ENCODE measurements at places on chromosomes 2 and 18. TPM values are rescaled to one million over a fixed set of nuclear protein-coding genes. Genes with fewer than 3 reads are reported as not detected.

DNA sequence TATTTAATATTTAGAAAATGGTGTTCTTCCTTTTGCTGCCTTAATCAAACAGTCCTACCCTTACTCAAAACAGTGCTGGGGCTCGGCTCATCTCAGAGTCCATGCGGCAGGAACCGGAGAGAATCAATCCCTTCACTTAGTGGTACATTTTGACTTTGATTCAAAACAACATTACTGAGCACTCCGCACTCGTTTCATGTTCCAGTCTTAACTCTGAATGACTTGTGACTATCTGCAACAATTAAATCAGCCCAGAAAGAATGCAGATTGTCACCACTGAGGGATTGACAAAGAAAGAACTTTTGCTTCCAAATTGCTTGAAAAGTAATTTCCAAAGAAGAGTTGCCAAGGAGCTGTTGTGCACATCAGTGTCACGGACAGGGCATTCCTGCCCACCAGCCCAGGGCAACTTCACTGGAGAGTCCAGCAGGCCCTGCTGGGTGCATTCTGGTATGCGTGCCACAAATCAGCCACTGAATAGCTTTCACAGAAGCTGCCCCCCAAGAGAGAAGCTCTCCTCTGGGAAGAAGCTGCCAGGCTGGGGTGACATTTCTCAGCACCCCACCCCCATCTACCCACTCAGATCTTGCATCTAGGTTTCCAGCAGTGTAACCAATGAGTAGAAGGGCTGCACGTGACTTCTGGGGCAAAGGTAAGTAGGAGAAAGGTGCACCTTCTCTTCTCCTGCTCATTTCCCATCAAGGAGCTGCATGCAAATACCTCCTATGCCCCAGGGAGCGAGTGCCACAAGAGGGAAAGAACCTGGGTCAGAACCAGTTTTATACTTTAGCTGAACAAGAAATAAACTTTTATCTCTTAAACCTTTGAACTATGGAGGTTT lies 84.6 kb upstream of the ATP8B1 start:
- no peak for DNase-seq

Gene CABLES1
- 6.1 TPM for total RNA-seq

DNA sequence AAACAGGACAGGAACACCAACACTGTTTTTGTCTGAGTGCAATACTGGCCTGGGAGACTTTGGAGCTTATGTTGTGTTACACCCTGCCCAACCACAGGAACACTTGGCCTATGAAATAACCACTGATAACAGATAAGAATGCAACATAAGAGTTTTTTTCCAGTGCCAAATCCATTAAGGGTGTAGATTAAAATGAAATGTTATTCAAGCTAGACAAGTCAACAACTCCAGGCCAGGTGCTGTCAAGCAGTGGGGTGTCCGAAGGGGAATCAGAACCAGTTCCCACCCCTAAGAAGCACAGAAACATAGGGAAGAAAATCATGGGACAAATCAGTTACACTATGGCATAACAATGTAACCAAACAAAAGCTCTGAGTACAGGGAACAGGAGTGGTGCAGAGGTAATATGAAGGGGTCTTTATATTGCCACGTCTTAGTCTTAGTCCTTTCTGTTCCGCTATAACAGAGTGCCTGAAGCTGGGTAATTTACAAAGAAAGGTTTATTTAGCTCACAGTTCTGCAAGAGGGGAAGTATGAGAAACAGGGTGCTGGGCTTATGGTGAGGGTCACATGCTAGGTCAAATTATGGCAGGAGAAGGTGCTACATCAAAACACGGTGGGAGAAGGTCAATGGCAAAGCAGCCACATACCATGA lies 3.8 kb downstream of the AFG3L2 start:
- no peak for DNase-seq

- DNase-seq = no peak
These were observed 30.8 kb upstream of the ACYP2 start for GRCh38 chr2:54084600-54084999.

- no peak for DNase-seq
These were observed 218.8 kb downstream of the SCG2 start for GRCh38 chr2:223383315-223383714.

Gene CTAGE1
- not detected for total RNA-seq

- no peak for DNase-seq
These were observed 500.1 kb downstream of the ARHGAP15 start for GRCh38 chr2:143629340-143629739.

Gene TMEFF2
- total RNA-seq = not detected

DNA sequence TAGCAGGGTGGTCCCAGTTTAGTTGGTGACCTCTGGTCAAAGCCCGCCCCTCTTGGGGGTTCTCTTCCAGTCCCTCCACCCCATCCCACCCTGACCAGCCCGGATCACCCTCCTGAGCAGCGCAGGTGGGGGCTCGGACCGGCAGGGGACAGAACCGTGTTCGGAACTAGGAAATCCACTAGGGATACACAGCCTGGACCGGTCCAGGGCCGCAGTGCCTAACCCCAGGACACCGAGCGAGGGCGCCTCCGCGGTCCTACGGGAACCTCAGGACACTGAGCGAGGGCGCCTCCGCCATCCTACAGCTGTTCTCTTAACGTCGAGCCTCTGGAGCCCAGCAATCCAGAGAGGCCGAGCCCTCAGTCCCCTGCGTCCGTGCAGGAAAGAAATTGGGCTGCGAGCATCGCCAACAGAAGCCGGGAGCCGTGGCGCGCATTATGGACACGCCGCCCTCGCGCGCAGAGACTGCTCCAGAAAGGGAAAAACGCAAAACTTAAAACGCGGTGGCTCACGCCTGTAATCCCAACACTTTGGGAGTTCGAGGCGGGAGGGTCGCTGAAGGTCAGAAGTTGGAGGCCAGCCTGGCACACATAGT lies 8.5 kb downstream of the RAX start:
- no peak for DNase-seq

GRCh38 chr2:15675456-15676195 lies 84.0 kb downstream of the DDX1 start:
- DNase-seq = peak; percentile 69

DNA sequence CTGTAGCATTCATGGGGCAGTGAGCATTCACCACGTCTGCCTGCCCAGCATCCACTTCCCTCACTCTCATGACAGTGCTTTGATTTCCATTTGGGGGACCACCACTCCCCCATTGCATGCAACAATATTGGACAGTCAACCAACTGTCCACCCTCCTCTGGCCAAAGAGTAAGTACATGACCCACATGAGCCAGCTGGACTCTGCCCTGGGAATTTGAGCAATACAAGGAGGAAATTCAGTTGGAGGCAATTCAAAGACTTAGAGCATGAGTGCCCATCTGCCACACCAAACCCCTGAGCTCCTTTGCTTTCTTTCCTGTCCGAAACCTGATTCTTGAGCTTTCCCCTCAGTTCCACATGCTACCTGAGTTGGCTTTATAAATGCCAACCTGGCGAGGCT lies 41.7 kb upstream of the PNO1 start:
- no peak for DNase-seq

DNA sequence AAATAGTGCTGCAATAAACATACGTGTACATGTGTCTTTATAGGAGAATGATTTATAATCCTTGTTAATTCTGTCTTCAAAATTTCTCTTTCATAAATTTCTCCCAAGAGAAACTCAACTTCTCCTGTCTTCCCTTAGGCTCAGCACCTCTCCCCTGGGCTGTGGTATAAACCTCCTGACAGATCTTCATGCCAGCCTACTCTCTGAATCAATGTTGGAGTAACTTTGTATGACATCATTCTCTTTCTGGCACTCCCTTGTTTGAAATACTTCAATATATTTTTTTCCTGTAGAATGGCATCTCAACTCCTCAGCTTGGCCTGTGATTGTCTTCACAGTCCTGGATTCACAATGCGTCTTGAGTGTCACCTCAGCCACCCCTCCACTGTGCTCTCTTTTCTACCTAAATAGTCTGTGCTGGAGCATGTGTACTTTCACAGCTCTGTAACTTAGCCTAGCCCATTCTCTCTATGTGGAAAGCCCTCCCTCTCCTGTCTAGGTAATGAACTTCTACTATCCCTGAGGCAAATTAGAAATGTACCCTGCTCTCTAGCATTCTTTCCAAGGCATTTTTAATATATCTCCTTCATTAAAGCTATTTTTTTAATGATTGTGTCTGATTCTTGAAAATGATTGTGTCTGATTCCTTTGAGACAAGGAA lies 649.9 kb upstream of the FANCL start:
- DNase-seq = no peak

- DNase-seq = no peak
These were observed 47.8 kb downstream of the TMX3 start for GRCh38 chr18:68667121-68667520.

Gene CERKL
- 0.40 TPM for total RNA-seq
